ENCODE measurements at places on chromosomes 7 and 10.

GRCh38 chr10:30155401-30155800 lies 96.0 kb upstream of the JCAD start:
- no peak for DNase-seq

GRCh38 chr10:93440591-93441091 lies 41.5 kb downstream of the MYOF start:
- no peak for DNase-seq

GRCh38 chr10:31321396-31321941 lies 2.5 kb downstream of the ZEB1 start:
- DNase-seq = no peak

DNA sequence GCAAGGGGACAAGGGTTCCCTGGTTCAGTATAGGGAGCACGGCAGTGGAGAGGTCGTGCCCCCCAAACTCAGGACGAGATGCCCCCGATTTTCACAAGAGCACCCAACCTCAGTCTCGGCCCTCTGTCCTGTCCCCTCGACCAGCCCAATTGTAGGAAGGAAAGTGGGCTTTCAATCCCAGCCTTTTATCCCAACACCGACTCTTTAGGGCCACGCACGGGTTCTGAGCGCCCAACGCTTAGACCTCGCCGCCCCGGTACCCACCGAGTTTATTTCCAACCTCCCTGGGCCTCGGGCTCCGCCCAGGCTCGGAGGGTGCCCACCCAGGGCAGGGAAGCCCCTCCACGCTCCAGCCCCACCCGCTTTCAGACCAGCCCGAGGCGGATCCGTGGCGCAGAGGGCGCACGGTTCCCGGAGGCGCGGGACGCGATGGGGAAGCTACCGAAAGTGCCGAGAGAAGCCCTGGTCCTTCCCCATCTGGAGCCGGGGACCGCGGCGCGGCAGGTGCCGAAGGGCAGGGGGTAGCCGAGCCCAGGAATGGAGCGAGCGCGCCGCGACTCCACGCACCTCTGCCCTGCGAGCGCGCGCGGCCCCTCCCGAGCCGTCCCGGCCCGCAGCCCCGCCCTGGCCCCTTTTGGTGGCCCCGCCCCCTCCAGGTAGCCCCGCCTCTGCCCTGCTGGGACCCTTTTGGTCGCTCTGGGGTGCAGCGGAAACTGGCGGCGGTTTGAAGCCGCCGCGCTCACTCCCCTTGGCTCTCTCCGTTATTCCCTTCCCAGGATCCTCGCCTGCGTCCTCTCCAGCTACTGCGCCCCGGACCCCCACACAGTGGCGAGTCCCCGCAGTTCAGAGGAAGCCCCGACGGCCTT lies 20.4 kb downstream of the GRID2IP start:
- no peak for DNase-seq

DNA sequence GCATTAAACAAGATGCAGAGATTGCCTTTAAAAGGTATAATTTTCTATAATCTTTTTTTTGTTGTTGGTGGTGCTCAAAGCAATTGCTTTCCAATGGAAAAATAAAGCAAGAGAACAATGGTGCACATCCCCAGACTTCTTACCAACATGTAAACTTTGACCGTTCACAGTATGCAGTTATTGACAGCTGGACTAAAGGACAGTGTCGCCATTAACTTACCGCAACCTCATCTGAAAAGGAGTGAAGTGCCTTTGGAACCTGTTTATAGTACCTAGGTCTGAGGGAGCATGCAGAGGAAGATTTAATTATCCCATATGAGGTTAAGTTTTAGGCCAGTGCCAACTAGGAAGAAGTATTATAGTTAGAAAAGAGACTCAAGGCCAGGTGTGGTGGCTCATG lies 654.5 kb downstream of the PARD3 start:
- DNase-seq = no peak

- DNase-seq = no peak
These were observed 441.5 kb downstream of the MAGI2 start for GRCh38 chr7:79011921-79012320.

- no peak for DNase-seq
These were observed 443.0 kb upstream of the MGMT start for GRCh38 chr10:129024046-129024445.

GRCh38 chr7:2709553-2710285 lies 21.7 kb downstream of the AMZ1 start:
- DNase-seq = no peak

- no peak for DNase-seq
These were observed 111.0 kb downstream of the HTR7 start for GRCh38 chr10:90746829-90747228.

- no peak for DNase-seq
These were observed 517 bp downstream of the ITGB1 start for GRCh38 chr10:32957341-32958084.

GRCh38 chr7:51141451-51142003 lies 175.1 kb downstream of the COBL start:
- DNase-seq = peak; percentile 68

- DNase-seq = peak; percentile 95
These were observed 179.0 kb downstream of the PRPF18 start for GRCh38 chr10:13765641-13766341.

- no peak for DNase-seq
These were observed 161.3 kb downstream of the EGFR start for GRCh38 chr7:55179931-55180682.

DNA sequence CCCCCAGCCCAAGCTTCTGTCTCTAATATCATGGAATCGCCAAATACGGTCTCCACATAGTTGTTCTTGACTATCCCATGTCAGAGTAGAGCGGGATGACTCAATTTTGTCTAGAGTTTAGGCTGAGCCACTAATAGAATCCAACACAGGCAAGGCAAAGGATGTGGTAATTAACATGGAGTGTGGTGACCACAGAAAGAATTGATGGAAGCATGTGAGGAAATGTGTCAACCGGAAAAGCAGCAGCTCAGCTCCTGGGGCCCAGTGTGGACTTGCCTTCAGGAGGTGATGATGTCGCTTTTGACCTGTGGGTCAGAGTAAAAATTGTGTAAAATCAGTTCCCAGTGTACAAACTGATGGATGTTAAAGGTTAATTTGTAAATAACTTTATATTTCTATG lies 139.3 kb upstream of the KLF6 start:
- DNase-seq = no peak

GRCh38 chr7:630111-630511 lies 96.4 kb upstream of the DNAAF5 start:
- DNase-seq = no peak

DNA sequence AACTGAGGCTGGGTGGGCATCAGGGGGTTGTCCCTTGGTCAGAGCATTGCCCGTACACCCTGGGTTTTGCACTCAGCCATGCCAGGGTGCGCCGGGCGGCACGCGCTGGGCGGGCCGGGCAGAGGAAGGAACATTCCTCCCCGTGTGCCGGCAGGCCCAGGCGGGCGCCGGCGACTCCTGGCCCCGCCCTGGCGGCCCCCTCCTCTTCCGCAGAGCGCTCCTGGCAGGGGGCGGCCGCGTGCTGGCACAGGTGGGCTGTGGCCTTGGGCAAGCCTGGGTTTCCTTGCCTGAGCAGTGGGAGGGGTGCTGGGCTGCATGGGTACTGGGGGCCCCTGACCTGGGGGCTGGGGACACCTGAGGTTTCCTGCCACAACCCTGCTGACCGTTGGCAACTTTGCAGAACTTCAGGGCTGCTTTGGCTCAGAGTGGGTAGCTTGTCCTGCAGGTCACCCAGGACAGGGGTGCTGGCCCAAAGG lies 3.9 kb downstream of the LFNG start:
- peak; percentile 28 for DNase-seq

DNA sequence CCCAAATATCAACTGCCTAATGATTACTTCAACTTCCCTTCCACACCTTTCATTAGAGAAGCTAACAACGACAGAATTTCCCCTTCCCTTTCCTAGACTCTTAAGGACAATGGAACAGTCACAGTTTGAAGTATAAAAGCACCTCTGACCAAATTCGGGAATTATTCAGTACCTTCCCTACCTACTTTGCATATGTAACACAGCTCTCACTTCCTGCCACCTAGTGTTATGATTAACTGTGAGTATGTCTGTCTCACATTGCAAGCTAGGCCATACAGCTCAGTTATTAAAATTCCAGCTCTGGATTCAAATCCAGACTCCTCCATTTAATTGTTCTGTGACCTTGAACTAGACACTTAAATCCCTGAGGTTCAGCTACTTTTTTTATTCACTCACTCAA lies 44.8 kb upstream of the HPSE2 start:
- no peak for DNase-seq

DNA sequence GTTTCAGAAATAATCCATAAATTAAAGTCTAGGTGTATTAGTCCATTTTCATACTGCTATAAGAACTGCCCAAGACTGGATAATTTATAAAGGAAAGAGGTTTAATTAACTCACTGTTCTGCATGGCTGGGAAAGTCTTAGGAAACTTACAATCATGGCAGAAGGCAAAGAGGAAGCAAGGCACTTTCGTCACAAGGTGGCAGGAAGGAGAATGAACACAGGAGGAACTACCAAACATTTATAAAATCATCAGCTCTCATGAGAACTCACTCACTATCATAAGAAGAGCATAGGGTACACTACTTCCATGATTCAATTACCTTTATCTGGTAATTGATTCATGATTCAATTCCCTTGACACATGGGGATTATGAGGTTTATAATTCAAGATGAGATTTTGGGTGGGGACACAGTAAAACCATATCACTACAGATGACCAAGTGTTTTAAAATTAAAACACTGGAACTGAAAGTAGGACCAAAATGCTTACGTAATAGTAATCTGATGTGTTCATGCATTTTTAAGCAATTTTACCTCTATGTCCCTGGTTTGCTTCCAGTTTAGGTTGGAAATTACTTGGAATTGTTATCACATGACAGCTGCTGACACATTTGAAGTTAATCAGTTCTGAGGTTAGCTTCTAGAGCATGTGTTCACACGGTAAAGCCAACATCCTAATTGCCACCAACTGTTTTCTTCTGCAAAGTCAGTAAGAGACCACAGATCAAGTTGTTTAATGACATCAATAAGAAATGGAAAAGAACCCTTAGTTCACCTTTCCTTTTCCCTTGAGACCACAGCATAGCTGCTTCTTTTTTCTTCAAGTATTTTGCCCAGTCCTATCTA lies 48.4 kb upstream of the SEMA3C start:
- no peak for DNase-seq

DNA sequence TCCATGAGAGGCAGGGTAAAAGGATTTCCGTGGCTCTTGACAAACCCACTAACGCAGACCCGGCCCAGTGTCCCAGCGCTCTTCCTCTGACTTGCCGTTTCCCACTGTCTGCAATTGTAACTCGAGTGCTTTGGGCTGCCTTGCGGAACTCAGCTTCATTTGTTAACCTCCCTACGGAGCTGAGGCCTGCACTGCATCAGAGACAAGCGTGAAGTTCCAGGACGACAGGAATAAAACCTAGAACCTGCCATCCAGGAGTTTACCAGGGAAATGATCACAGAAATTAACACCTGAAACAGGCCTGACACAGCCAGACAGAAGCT lies 76.2 kb downstream of the SFMBT2 start:
- no peak for DNase-seq

DNA sequence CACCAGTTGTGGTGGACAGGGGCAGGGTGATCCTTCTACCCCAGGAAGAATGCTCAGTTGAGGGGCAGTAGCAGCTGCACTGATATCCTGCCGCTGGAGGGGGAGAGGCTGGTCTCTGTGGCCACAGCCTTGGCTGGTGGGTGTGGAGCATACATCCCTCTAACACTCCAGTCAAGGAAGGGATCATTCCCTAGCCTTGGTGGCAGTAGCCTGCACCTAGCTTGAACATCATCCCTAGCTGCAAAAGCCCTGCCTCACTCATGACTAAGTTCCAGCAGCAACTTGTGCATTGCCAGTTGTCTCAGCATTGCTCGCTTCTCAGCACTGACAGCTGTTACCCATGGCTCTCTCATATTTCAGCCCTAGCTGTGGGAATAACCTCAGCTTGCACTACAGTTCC lies 688.9 kb upstream of the POT1 start:
- DNase-seq = no peak

DNA sequence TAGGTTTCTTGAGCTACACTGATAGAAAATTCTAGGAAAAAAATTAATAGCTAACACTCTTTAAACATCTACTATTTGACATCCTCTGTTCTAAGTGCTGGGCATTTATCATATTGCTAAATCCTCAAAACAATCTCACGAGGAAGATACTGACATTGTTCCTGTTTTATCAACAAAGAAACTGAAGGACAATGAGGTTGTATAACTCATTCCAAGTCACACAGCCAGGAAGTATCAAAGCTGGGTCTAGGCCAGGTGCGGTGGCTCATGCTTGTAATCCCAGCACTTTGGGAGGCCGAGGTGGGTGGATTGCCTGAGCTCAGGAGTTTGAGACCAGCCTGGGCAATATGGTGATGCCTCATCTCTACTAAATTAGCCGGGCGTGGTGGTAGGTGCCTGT lies 51.6 kb upstream of the IL6 start:
- DNase-seq = no peak

DNA sequence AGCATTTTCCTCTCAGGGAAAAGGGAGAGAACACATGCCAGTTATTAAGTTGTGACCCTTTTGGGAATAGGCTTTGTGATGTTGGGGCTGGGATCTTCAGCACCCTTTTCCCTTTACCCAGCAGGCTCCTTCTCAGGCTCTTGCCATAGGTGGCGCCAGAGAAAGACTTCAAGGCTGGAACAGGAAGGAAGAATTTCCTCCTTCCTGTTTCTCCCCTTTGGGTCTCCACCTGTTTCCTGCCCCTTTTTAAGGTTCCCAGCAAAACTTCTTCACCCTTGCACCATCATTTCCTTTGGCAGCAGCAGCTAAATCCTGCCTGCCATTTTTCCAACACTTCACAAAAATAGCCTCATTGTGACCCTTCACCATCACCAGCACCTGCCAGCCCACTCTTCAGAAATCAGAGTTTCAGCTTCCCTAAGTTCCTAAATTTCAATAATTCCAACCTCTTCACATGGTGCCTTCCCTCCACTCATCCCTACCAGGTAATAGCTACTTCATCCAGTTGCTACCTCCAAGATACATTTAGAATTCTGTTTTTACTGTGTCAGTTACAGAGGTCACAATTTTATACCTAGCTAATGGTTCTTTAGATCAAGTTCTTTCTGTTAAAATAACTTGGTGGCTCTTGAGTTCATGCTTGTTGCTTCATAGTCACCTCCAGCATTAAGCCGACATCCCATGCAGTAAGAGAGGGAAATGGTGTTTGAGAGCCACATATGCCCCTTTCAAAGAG lies 22.4 kb upstream of the FOXK1 start:
- peak; percentile 49 for DNase-seq

DNA sequence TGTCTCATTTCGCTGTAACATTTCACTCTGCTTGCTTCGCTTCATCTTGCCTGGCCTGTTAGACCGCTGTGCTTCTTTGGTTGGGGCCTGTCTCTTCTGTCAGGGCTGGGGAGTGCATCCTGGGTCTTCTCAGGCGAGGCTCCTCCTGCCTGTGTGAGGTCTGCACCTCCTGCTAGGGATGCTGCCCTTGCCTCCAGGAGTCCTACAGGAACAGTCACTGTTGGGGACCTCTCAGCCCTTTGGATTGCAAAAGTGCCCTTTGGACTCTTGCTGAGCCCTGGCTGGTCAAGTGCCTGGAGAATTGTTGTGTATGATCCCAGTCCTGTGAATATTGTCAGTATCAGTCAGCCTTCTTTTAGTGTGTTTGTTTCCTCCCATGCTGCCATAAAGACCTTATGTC lies 84.1 kb downstream of the MDFIC start:
- no peak for DNase-seq
